ENCODE measurements at places on chromosomes 16 and 17.

- no peak for DNase-seq
Observed at GRCh38 chr17:2972749-2973148, 90.7 kb downstream of the OR1D5 start.

DNA sequence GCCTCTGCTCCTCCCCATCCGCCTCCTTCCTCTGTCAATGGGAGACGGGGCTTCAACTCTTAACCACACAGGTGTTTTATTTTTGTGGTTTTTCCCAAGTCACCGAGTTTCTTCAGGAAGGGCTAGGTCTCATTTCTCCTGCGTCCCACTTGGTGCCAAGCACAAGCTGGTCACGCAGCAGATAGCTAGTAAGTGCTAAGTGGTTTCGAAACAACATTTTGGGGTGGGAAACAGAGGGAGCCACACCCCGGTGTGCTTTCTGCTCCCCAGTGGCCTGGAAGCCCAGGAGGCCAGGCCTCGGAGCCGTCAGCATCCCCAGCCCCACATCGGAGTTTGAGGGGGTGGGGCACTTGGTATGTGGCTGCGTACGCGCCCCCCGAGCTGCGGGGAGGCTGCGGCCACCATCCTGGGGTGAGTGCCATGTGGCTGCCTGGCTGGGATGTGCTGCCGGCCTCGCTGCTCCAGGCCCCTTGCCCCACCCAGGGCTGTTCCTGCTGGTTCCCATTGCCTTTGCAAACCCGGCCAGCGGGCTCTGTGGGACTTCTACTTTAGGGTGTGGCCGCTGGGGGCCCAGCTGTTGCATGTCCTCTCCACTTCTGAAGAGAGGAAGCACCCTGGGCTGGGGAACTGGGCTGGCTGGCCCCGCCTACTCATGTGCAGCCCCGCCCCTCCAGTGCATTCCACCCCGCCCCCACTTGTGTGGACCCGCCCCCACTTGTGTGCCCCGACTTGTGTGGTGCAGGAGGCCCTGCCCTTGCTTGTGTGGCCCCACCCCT lies 55.6 kb downstream of the BAIAP2 start:
- peak; percentile 50 for DNase-seq

DNA sequence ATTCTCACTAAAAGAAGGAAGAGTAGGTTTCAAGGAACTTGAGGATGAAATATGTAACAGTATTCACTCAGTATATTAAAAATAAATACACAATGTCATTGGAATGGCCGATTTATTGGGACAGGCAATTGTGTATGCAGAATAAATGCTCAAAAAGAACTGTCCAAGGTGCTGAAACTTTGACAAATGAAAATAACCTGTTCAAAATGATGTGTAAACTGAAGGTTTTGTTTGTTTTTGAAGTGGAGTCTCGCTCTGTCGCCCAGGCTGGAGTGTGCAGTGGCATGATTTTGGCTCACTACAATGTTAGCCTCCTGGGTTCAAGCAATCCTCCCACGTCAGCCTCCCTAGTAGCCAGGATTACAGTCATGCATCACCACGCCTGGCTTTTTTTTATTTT lies 318.7 kb upstream of the RBFOX1 start:
- no peak for DNase-seq

- no peak for DNase-seq
Observed at GRCh38 chr17:82384051-82384729, 12.6 kb downstream of the UTS2R start.

GRCh38 chr17:37301288-37301687 lies 74.5 kb upstream of the C17orf78 start:
- no peak for DNase-seq

DNA sequence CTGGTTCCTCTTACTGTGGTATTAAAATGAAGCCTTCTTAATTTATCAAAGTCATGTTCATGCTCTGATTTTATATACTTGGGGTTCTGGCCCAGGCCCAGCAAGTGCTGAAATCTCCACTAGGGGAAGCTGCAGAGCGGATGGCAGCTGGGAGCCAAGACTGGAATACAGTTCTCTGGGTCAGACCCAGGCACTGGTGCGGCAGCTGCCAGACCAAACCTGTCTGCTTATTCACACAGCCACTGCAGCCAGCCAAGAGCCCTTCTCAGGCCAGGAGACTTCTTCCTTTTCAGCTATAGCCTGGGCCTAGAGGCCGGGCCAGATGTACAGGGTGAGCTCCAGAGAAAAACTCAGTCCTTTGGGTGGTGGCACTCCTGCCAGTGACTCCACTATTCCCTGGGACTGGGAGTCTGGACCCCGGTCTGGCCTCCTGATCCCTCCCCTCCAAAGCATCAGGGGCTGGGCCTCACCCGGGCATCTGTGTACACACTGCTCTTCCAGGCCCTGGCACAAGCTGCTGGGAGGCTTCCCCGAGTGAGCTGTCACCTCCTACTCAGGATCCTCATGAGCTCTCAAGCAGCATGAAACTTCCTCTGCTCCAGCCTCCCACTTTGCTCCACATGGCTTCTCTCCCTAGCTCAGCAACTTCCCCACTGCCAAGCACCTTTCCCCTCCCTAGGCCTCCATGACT lies 24.4 kb downstream of the ATP6V0D1 start:
- no peak for DNase-seq

GRCh38 chr16:68356249-68356918 lies 45.6 kb downstream of the PRMT7 start:
- peak; percentile 75 for DNase-seq

DNA sequence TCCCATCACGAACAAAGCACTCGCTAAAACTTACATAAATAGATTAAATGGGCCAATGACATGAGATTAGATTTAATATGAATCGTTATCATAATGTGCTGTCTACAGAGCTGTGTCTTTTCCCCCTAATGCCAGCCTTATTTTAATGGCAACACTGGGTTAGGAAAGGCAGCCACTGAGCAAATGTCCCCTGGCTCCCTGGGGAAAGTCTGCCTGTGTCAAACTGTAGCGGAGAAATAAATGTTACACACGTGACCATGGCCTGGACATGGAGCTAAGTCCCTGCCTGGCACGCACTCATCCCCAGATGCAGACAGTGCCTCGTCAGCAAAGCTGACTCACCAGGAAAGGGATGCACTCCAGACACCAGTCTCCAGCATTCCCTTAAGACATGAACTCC lies 61.3 kb upstream of the SDK2 start:
- no peak for DNase-seq

- DNase-seq = no peak
Observed at GRCh38 chr16:12907670-12908233, 6.4 kb downstream of the SHISA9 start.

- DNase-seq = no peak
Observed at GRCh38 chr17:70121126-70121525, 46.1 kb downstream of the KCNJ16 start.

DNA sequence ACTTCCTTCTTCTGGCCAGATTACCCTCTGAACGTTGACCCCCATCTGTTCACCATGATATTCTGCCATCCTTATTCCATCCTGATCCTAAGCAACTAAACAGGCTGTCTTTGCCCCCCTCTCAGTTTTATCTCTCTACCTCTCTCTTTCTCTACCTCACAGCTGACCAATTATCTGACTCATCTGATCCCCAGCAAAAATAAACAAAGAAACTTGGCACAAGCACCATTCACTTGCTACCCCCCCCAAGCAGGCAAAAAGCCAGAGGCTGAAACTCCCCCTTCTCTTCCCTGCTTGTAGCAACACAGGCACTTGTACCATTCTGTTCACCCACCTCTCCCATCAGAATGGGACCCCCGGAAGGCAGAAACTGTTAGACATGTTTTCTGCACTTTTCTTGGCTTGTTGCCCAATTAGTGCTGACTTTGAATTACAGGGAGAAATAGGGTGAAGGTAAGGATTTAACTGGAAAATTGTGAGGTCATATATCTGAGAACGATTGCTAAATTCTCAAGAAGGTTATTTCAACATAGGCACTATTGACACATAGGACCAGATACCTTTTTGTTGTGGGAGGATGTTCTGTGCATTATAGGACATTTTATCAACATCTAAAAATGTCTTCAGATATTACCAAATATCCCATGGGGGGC lies 163.2 kb downstream of the TOX3 start:
- DNase-seq = no peak

GRCh38 chr16:27237219-27238015 lies 31.2 kb downstream of the NSMCE1 start:
- DNase-seq = peak; percentile 77

DNA sequence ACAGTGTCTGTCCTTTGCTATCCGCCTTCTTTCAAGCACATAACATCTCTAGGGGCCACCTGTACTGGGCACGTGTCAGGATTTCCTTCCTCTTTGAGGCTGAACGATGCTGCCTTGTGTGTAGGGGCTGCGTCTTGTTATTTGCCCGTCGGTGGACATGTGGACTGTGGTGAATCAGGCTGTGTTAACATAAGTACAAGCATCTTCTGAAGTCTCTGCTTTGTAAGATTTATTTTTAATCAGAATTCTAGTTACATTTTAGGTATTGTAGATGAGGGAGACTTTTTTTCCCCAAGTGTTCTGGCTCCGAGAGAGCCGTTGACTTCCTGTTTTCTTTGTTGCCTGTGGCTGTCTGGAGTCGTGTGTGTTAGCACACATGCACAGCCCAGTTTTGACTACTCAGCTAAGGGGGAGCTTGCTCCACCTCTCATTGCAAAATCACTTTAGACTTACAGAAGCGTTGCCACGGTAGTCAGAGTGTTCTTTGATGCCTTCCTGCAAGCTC lies 26.1 kb downstream of the SPG7 start:
- DNase-seq = peak; percentile 51

- no peak for DNase-seq
Observed at GRCh38 chr17:77527836-77528505, 387.2 kb downstream of the SEC14L1 start.

- no peak for DNase-seq
Observed at GRCh38 chr16:57956924-57957672, 13.8 kb downstream of the CNGB1 start.

DNA sequence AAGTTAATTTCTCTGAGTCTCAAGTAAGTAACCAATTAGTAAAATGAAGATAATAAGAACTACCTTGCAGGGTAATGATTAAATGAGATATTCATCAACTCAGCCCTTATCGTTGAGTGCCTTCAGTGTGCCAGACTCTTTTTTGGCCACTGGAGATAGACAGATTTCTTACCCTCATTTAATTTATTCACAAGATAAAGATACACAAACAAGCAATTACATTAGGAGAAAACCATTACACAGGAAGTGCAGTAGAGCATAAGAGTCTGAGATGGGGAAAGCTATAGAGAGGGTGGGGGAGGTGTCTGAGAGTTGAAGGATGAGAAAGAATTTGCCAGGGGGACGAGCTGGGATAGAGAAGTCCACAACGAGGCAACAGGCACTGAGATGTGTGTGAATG lies 72.5 kb upstream of the BCAR1 start:
- no peak for DNase-seq

DNA sequence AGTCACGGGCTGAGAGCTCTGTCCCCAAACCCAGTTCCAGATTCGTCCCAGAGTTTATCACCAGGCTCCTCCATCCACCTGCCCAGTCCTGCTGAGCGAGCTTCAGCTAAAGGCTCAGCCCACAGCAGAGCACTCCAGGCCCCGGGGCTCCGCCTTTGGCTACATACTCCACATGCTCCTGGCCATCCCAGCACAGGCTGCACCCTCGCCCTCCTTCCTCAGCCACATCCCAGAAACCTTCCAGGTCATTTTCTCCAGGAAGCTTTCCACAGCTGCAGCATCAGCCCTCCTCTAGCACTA lies 4.7 kb upstream of the CD2BP2 start:
- no peak for DNase-seq

DNA sequence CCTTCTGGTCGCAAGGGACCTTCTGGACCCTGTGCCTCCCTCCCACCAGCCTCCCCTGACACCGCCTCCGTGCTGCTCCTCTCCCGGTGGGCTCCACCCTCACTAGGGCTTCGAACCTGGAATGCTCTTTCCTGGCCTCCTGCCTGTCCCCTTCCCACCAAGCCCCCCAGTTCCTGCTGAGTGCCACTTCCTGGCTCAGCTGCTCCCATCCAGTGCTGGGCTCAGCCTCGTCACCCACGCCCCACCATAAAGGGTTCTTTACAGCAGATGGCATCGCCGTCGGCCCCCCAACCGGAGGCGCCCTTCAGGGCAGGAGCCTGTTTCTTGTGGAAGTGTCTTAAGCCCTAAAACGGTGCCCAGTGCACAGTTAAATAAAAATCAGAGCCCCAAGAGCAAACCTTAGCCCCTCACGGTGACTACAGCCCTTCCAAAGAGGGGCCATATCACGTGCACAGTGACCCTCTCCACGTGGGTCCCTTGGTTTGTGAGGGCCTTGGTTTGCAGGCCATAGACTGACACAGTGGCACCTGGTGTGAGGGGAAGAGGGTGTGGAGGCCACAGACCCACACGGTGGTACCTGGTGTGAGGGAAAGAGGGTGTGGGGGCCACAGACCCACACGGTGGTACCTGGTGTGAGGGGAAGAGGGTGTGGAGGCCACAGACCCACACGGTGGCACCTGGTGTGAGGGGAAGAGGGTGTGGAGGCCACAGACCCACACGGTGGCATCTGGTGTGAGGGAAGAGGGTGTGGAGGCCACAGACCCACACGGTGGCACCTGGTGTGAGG lies 111.4 kb downstream of the METRNL start:
- DNase-seq = no peak

DNA sequence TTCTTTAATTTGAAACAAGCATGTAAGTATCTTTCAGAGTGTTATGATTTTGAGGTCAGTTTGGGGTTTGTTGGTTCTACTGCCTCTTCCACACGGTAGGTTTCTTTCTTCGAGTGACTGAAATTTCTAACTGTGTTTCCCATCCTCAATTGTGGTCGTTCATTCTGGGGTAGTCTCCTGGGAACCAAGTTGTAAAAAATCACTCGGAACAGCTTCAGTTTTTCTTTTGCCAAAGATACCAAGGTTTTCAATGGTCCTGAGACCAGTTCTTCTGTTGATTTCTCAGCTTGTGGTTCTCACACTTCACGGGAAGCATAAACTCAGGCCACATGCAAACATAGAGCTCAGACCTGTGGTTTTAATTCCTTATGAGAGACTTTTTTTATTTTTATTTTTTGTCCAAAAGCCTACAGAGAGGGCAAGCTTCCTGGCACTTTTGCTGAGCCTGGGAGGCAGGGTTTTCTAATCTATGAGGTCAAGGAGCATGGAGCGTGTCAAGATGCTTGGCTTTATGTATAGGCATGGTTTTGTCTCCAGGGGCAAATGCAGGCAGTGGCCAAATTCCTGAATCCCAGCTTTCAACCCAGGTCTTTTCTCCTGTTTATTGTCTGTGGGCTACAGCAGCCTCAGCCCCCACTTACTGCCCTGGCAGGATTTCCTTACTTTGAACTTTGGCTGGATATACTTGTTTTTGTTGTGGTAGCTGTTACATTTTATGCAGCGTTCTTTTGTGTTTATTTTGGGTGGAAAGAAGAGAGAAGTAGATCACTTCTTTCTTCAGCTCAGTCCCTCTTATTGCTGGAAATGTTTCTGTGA lies 32.9 kb downstream of the HS3ST3A1 start:
- no peak for DNase-seq

- DNase-seq = peak; percentile 49
Observed at GRCh38 chr17:59825533-59826322, 67.0 kb downstream of the TUBD1 start.

GRCh38 chr16:59586331-59586730 lies 852.2 kb upstream of the GOT2 start:
- no peak for DNase-seq
